ENCODE measurements at places on chromosomes 7 and 10.

DNA sequence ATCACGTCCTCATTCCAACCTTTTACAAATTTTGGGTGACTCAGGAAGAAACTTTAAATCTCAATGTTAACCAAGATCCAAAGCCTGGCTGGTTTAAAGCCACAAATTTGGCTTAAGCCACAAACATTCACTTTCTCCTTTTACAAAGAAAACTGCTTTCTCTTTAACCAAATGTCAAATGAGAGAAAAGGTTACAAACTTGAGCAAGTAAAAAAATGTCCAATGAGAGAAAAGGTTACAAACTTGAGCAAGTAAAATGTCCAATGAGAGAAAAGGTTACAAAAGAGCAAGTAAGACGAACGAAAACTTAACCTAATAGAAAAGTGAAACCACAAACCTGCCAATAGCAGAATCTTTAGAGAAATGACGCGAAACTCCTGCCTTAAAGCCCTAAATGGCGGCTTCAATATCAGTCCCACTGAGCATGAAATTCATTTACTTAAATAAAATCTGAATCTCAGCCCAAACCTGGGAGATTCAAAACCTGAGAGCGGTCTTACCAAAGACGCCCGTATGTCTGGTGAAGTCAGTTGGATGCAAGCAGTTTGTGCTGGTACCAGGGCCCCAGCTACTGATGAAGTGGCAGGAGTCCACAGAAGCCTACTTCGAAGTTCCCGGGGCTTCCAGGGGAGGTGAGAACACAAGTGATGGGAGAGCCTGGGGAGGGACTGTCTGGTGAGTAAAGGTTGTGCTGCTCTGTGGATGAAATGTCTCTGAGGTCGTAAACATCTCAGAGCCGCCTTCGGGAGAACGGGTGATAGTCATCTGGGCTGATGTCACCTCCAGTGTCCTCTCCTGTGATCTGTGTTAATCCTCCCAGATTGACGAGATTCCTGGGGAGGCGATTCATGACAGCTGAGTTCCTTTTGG, 74.6 kb downstream of the PAXIP1 start:
- peak; percentile 91 for ATAC-seq

DNA sequence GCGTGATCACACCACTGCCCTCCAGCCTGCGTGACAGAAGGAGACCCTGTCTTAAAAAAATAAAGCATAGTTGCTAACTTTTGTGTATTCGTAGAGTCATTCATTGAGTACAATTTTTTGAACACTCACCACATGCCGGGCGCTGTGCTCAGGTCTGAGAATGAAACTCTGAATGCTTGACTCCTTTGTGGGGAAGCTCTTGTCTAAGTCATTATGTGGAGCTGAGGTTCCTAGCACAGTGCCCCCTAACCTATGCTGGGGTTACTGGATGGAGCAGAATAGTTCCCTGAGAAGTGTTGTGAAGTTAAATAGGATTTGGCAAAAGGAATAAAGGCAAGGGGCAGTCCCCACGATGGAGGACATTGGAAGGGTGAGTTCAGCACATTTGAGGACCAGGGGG, 123.3 kb downstream of the CELF2 start:
- ATAC-seq, result no peak

DNA sequence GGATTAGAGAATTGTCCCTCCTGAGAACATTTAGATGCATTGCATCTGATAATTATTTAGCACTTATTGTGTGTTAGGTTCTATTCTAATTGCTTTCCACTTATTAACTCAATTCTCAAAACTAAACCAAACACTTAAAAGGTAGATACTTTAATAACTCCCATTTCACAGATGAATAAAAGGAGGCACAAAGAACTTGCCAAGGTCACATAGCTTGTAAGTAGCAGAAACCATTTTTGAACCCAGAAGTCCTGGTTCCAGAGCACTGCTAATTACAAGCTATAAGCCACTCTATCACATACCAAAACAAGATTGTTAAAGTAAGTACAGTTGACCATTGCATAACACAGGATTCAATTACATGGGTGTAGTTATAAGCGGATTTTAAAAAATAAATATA, 164.9 kb downstream of the CPED1 start:
- ATAC-seq, result no peak

DNA sequence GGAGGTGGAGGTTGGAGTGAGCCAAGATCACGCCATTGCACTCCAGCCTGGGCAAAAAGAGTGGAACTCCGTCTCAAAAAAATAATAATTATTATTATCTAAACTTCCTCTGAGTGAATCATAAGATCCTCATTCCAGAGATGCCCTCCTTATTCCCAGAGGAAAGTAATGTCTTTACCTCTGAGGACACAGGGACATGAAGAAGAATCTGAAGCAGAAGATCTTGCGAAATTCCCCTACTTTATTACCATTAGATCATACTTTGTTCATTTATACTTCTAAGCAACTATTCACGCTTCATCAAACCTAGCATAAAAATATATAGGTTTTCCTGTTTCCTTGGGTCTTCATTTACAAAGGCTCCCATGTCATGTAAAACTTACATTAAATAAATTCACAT, 143.1 kb downstream of the ETV1 start:
- no peak for ATAC-seq

DNA sequence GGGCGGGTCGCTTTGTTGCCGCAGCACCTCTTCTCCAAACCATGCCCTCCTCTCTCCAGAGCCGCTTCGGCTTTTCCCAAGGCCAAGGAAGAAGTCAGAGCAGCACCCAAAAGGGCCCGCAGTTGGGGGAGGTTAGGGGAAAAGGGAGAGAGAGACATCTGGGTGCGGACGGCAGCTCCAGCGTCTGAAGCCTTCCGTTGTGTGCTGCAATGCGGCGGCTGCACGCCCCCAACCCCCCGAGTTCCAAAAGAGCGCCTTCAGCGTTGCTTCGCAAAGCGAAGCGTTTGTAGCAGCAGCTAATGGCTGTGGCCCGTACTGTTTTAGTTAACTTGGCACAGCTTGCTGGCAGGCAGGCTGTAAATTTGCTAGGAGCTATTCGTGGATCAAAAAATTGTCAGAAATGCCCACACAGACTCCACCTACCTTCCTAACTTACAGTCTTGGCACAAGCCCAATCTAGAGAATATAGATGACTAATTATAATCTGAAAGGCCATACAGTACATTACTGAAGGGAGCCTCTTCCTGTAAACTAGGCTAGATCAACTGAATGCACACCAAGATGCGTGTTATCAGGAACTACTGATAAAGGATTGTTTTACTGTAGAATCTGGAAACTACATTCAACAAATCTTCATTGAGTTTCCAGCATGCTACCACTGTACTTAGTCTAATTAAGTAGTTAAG, 1.1 kb upstream of the KBTBD2 start:
- peak; percentile 2 for ATAC-seq

GRCh38 chr7:29858191-29858951, 52.1 kb downstream of the WIPF3 start:
- ATAC-seq, result no peak

DNA sequence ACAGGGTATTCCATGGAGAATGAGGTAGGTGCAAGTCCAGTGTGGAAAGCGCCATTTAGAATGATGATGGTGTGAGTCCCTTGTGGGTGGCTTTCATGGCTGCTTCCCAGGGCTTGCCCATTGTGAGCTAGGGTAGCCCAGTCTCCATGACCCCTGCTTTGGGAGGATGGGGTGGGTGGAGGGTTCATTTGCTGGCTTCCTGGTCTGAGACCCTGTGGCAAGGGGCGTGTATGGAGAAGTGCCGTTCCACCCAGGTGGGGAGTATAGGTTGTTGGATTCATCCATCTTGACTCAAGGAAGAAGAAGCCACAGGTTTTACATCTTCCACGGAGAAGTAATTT, 27.7 kb downstream of the CCM2 start:
- peak; percentile 37 for ATAC-seq
